ENCODE measurements at places on chromosomes 16 and 17.

GRCh38 chr17:77887110-77887463 lies 71.4 kb upstream of the TNRC6C start:
- DNase-seq = no peak

- no peak for DNase-seq
Measured at GRCh38 chr16:56303880-56304279, 112.6 kb downstream of the GNAO1 start.

DNA sequence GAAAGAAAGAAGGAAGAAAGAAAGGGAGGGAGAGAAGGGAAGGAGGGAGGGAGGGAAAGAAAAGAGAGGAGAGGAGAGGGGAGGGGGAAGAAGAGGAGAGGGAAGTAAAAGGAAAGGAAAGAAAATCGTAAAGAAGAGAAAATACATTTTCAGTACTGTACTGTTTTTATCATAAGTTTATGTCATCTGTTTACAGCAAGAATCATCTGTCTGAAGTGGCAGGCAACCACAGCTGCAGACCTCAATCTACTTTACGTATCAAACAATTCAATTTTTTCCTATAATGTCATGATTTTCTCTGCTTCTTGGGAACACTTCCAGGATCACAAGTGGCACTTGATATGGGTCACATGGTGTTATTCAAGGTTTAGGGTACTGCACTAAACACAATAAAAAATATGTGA lies 58.3 kb downstream of the USP32 start:
- DNase-seq = no peak

GRCh38 chr17:81057079-81057730 lies 22.3 kb downstream of the BAIAP2 start:
- DNase-seq = no peak

GRCh38 chr17:219696-220095 lies 38.2 kb upstream of the DOC2B start:
- DNase-seq = no peak

DNA sequence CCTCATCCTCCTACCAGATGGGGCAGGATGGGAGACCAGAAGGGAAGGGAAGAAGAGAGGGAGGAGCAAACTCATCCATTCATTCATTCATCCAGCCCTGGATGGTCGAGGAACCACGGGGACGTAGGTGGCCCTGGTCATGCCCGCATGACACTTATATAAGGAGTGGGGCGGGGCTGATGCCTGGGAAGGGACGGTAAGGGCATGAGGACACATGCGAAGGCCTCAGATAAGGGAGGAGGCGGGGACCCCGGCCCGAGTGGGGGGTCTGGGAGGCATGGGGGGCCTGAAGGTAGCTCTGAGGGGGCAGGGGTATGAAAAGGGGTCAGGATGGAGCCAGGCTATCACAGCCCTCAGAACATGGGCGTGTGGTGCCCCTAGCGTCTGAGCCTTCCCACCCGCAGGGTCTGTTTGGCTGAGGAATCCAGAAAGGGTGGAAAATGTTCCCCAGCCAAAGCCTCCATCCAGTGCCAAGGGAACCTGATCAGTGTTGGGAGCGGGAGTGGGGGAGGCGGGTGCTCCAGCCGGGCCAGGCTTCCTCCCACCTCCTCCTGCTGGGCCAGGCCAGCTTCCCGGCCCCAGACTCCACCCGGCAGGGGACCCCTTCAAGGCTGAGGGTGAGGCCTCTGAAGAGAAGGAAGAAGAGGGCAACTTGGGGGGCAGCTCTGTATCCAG lies 17.6 kb upstream of the CD79B start:
- no peak for DNase-seq

DNA sequence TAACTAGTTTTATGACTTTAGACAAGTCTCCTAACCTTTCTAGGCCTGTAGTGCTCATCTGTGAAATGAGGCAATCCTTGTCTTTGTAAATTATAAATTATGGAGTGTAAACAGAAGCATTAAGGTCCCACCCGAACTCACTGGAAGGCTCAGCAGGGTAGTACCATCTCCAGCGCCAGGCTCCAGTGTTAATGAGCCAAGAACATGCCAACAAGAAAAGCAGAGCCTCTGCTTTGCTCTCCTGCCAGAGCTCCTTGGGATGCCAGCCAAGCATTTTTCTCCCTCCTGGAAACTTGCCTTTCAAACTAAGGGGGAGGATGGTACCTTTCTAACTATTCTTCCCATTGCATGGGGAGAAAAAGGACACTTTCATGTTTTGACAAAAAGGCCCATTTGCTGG lies 14.9 kb downstream of the LIMD2 start:
- no peak for DNase-seq

DNA sequence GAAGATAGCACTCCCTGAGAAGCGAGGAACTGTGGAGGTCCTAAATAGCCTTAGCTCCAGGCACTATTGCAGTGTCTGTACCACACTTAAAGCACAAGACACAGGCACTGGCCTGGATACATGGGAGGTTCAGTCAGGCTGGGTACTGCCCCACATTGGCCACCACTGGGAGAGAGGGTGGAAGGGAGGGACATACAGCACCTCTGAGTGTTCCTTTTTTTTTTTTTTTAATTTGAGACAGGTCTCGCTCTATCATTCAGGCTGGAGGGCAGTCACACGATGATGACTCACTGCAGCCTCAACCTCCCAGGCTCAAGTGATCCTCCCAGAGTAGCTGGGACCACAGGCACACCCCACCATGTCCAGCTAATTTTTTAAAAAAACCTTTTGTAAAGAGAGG lies 1.4 kb downstream of the GSG1L2 start:
- DNase-seq = no peak

- DNase-seq = no peak
Measured at GRCh38 chr17:57294629-57295501, 38.5 kb downstream of the MSI2 start.

GRCh38 chr16:85301231-85301630 lies 189.0 kb upstream of the CIBAR2 start:
- DNase-seq = no peak

DNA sequence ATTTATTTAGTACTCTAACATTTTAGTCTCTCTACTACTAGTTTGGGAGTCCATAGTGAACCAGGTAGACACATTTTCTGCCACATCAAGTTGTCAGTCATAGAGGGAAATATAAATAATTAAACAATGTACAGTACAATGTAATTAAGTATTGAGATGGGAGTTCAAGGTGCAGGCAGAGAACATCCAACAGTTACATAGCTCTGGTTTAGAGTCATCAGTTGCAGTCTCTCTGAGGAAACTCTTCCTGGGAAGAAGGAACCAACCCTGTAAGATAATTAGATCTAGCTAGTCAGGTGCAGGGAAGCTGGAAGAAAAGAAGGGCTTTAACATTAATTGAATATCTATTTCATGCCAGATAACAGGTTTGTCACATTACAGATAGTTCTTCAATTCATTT lies 457.9 kb upstream of the DYNLRB2 start:
- no peak for DNase-seq

- no peak for DNase-seq
Measured at GRCh38 chr17:9410737-9411136, 164.9 kb downstream of the STX8 start.

GRCh38 chr17:78343543-78344201 lies 16.2 kb downstream of the SOCS3 start:
- no peak for DNase-seq

- DNase-seq = no peak
Measured at GRCh38 chr17:78396441-78397337, 18.2 kb downstream of the PGS1 start.

GRCh38 chr17:68020409-68020756 lies 15.2 kb upstream of the KPNA2 start:
- no peak for DNase-seq

- DNase-seq = peak; percentile 15
Measured at GRCh38 chr16:82671741-82672140, 45.0 kb downstream of the CDH13 start.

- no peak for DNase-seq
Measured at GRCh38 chr16:56370185-56370874, 55.0 kb downstream of the AMFR start.

- no peak for DNase-seq
Measured at GRCh38 chr17:18928628-18929125, 23.3 kb upstream of the SLC5A10 start.

GRCh38 chr16:53061701-53062159 lies 6.9 kb downstream of the CHD9 start:
- DNase-seq = peak; percentile 67

DNA sequence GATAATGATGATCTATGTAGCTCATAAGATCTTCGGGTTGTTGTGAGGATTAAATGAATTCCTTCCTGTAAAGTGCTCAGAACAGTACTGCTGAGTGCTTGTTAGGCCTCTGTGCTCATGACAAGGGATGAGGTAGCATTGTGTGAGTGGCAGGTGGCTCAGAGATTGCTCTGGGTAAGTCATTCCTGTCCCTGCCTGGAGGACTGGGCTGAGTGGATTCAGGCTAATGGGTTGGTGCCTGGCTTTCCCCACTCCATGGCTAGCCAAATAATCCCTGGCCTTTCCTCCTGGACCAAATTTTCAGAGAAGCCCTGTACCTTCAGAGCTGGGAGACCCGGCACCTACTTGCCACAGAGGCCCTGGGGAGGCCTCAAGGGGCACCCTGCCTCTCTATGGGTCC lies 1.3 kb upstream of the CCDC92B start:
- no peak for DNase-seq

- peak; percentile 46 for DNase-seq
Measured at GRCh38 chr17:8375738-8376259, 705 bp downstream of the KRABD2 start.

DNA sequence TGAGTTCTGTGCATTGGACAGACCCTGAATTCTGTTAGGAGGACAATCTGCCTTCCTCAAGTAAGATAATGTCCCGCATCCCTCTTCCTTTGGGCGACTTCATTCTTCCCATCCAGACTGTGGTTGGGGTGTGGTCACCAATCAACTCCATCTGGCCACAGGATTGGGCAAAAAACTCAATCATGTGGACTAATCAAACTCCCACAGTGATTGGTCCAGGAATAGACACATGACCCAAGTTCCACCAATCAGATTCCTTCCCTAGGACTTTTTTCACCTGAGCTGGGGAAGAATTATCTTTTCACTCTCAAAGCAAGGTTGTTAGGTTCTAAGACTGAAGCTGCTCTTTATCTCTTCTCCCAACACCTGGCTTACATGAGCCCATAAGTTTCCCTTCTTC lies 13.2 kb upstream of the NKD1 start:
- DNase-seq = no peak

GRCh38 chr17:42118126-42118510 lies 3.0 kb downstream of the KAT2A start:
- DNase-seq = no peak

DNA sequence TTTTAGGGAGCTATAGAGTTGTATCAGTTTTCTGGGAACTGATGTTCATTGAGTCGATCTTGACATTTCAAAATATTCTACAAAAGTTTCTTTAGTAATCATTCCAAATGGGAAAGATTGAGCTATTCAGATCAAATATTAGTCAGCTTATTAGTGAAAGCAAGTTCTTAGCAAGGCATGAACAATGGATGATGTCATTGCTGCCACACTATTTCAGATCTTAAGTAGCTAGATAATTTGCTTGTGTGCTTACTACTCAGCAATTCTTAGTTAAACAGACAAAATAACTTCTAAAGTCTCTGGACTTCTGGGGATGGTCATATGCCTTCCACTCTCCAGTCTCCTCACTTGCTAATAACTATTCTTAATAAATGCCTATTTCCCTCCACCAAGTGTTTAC lies 69.0 kb upstream of the CDH8 start:
- DNase-seq = no peak

DNA sequence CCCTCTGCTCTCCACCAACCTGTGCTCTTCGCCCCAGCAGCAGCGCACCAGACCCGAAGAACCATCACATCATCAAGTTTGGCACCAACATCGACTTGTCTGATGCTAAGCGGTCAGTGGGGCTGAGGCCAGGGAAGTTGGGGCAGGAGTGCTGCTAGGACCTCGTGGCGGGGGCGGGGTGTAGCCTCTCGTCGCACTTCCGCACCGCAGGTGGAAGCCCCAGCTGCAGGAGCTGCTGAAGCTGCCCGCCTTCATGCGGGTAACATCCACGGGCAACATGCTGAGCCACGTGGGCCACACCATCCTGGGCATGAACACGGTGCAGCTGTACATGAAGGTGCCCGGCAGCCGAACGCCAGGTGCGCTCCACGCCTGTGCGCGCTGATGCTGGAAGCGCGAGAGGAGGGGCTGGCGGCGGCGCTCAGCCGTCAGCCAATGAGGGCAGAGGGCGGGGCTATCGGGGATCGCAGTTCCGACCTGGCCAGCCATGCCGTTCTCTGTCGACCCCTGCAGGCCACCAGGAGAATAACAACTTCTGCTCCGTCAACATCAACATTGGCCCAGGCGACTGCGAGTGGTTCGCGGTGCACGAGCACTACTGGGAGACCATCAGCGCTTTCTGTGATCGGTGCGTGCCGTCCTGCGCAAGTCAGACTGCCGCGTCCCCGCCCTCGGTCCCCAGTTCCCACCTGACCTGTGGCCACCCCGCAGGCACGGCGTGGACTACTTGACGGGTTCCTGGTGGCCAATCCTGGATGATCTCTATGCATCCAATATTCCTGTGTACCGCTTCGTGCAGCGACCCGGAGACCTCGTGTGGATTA lies 3.2 kb upstream of the TMEM88 start:
- DNase-seq = peak; percentile 92

- DNase-seq = peak; percentile 84
Measured at GRCh38 chr17:9905902-9906301, 831 bp upstream of the RCVRN start.

- no peak for DNase-seq
Measured at GRCh38 chr17:32732900-32733299, 144.0 kb downstream of the MYO1D start.

DNA sequence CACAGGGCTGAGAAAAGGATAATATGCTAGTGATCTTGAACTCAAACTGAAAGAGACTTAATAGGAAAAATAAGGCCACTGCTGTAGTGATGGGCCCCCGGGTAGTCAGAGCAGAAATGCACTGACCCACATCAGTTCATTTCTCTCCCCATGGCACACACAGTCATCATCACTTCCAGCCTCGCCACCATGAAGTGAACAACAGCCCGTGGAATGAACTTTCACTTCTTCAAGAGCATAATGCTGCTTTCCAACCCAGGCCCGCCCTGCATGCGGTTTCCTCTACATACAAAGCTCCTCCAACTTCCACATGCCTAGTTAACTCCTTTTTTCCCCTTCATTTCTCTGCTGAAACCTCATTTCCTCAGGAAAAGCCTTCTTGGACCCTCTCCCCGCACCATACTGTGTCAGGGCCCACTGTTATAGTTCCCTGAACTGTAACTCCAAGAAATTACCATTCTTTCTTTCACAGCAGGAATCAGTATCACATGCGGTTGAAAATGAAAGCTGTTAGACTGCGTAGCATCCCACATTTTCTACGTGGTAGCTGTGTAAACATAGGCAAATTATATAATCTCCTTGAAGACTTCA lies 65.8 kb upstream of the SMIM36 start:
- peak; percentile 42 for DNase-seq

GRCh38 chr17:68152161-68152571 lies 95.7 kb upstream of the AMZ2 start:
- no peak for DNase-seq

DNA sequence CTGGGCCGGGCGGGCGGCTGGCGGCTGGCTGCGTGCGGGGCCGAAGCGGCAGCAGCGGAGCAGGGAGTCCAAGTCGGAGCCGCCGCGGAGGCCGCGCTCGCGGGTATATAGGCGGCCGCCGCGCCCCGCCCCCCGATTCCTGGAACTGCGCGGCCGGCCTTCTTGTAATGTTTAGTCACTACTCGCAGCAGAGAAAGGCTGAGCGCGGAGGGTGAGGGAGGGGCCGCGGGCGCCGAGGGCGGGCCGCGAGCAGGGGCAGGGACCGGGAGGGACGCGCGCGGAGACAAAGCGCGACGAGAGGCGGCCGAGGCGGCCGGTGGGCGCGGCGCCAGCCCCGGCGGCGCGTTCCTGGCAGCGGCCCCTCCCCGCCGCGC lies at the start of gene SOCS3:
TSS of gene SOCS3 (minus strand) at position 81 of the 374 bp plus-strand sequence. CDS start 982 bp downstream, outside the sequence.
- DNase-seq = peak; percentile 95

GRCh38 chr17:29949696-29950095 lies 8.3 kb downstream of the EFCAB5 start:
- DNase-seq = no peak

GRCh38 chr17:7897773-7898172 lies 9.2 kb downstream of the CHD3 start:
- no peak for DNase-seq

Measured in GM13977 (cell line).